Renal cortex interstitium (tissue), 15 donors: ENCODE measurements at places on chromosomes 2 and 18.
A peak's percentile ranks its signal among the peaks of the same experiment; 100 is the strongest.

DNA sequence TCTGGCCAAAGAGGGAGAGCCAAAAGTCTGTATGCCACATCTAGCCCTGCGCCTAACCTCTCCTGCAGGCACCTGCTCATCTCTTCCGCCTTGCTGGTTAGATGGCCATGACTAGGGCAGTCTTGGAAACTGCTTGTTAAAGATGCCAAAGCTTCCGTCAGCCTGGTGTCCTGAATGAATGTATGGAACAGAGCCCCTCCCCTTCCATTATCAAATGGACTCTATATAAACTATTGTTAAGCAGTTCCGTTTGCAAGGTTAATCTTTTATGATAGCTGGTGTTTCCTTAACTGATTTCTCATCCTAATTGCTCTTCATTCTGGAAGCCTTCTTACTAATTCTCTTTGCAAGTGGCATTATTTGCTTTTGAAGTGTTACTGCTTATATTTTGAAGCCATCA lies 87.1 kb downstream of the ATP9B start:
- no peak for DNase-seq

DNA sequence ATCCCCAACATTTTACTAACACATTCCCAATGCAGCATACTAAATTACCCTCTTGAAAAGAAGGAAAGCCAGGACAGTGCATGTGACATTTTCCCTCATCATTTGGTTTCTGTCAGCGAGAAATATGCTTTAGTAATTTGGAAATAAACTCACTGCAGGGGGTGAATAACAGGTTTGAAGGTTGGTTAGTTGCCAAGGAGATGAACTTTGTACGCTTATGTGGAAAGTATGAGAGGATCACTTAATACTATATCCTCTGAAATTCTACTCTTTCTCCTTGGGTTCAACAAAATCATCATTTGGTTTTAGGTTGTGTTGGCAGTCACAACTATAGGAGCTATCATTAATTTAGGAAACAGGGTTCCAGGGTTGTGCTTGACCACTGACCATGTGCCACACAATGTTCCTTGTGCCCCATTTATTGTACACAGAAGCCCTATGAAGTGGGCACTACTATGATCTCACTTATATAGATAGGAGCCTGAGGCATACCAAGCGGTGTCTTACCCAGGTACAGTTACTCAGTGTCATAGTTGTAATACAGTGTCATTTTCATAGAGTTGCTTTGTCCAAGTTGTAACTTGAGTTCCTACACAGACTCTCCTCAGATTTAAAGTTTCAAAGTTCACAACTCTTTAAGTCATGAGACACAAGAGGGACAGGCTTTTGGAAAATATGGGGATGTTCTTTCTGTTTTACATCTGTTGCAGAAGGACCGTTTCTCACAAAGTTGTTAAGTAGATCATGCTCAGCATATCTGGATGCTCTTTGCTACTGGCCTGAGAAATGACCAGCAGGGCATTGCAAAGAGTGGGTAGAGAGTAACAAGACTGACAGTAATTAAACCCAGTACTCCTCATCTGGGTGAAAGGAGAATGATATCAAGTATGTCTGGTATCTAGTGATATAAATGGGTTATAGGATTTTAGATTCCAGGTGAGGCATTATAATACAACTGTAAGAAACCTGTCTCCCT lies 91.8 kb downstream of the MAP4K4 start:
- no peak for DNase-seq

DNA sequence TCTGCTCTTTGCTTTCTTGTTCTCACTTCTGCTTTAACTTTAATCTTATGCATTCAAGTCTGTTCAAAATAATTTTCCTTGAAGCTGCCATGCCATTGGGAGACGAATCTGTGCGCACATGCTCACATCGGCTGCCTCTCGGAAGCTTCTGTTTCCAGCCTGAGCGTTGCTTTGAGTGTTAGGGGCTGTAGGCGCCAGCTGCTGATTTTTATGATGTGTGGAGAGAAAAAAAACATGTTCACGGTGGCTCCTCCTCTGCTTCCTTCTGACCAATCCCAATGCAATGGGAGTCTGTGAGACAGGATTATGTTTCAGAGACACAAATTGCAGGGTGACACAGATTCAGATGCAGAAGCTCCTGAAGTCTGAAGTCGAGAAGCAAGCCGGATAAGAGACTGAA lies at the start of gene MC4R:
TSS of gene MC4R (minus strand) at position 180 of the 400 bp plus-strand sequence. CDS start 426 bp downstream, outside the sequence.
- peak; percentile 82 for DNase-seq

DNA sequence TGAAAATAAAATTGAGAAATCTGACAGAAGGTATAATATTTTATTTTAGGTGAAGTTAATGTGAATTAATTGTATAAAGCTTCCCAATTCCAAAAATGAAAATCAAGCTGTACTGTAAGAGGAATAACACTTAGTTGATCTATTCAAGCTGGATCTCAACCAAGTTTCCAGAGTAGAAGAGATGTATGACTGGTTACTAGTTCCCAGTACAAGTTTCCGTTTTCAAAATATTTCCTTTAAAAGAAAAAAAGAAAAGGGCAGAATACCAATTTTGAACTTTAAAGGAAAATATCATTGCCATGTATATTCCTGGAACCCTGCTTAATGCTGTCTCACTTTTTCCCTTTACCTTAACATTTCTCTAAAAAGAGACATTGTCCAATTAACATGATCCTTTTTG lies 308.5 kb downstream of the IRS1 start:
- no peak for DNase-seq

DNA sequence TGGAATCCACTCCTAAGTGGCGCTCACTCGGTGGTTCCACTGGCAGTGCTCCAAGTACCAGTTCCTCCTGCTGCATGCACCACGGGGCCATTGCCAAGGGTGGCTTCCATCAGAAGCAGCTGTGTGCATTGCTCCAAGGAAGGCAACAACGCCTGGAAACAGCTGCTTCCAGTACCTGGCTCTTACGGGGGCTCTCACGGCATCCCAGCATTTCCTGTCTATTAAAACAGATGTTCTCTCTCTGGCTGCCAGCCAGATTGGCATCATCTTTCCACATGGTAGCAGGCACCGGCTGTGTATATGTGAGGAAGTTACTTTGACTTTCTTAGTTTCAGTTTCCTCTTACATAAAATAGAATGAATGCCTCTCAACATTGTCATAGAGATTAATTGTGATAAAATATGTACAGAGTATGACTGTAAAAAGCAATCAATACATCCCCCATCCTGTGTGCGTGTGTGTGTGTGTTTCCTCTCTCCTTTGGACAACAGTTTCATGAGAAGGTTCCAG lies 84.9 kb downstream of the CMPK2 start:
- DNase-seq, result peak; percentile 75

- no peak for DNase-seq
Observed at GRCh38 chr2:162579169-162579568, 235.2 kb downstream of the GCA start.

DNA sequence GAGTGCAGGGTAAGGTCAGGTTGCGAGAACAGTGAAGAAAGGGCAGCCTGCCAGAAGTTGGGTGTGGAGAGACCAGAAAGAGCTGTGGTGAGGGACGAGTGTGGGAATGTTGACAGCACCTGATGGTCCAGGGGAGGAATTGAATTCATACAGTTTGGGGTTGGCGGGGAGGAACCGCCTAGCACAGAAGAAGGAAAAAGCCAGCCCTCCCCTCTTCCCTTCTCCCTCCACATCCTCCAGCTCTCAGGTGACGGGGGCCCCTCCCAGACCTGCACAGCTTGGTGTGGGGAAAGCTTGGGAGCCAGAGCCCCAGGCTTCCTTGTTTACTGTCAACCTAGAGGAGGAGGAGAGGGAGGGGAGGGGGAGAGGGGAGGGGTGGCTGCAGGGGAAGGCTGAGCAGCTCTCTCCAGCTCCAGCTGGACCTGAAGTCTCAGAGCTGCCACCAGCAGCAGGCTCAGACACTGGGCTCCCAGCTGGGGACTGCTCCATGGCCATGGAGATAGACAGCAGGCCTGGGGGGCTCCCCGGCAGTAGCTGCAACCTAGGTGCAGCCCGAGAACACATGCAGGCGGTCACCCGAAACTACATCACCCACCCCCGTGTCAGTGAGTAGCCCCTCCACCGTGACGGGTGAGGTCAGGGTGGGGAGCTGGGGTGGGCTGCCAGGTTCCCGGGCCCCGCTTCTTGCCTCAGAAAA lies at the start of gene ATP6V1B1:
TSS of gene ATP6V1B1 (plus strand) at position 433 of the 697 bp plus-strand sequence. CDS start at position 488, 55 bp downstream.
- DNase-seq, result no peak

DNA sequence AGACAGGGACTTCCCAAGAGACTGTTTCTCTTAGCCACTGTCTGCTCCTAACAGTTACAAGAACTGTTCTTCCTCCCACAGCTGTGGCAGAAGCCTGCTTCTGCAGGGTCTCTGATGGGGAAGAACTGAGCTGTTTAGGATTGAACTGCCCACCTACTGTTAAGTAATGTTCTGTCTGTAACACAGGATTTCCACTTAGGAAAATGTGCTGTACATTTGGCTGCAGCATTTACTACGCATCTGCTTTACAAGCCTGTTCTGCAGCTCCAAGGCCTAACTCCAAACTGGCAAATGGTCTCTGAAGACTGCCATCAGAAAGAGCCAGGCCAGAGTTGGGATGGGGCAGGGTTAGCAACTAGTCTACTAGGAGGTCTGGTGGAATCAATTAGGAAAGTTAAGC lies 87.8 kb upstream of the UPP2 start:
- DNase-seq, result no peak

DNA sequence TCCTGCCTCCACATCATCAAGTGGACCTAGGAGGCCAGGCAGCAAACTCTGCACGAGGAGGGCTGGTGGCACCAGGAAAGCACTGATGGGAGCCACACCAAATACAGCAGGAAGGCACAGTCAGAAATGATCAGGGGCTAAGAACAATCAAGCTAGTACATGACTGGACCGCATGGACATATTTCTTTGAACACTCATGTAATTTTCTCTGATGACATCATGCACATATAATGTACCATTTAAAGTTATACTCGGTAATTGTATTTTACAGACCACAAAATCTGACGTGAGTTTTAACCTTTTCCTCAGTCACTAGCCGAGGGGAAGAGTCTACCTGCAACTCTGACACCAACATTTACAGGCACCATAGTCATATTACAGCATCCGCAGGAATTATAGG lies 76.7 kb downstream of the XDH start:
- no peak for DNase-seq

- no peak for DNase-seq
Observed at GRCh38 chr2:214960677-214961076, 151.2 kb upstream of the BARD1 start.

- no peak for DNase-seq
Observed at GRCh38 chr2:112787294-112787693, 3.0 kb upstream of the IL1A start.

- no peak for DNase-seq
Observed at GRCh38 chr2:207694811-207695281, 16.6 kb upstream of the CCNYL1 start.

- no peak for DNase-seq
Observed at GRCh38 chr2:25419678-25420242, 78.0 kb upstream of the DNMT3A start.

GRCh38 chr2:67524777-67525176 lies 127.6 kb downstream of the ETAA1 start:
- no peak for DNase-seq

GRCh38 chr2:68995916-68996315 lies 17.1 kb upstream of the ANTXR1 start:
- no peak for DNase-seq

GRCh38 chr2:3143602-3144001 lies 234.0 kb downstream of the EIPR1 start:
- no peak for DNase-seq

- DNase-seq, result no peak
Observed at GRCh38 chr2:133821107-133821760, 253.0 kb upstream of the NCKAP5 start.

- DNase-seq, result no peak
Observed at GRCh38 chr18:8788503-8789429, 83.4 kb downstream of the MTCL1 start.

DNA sequence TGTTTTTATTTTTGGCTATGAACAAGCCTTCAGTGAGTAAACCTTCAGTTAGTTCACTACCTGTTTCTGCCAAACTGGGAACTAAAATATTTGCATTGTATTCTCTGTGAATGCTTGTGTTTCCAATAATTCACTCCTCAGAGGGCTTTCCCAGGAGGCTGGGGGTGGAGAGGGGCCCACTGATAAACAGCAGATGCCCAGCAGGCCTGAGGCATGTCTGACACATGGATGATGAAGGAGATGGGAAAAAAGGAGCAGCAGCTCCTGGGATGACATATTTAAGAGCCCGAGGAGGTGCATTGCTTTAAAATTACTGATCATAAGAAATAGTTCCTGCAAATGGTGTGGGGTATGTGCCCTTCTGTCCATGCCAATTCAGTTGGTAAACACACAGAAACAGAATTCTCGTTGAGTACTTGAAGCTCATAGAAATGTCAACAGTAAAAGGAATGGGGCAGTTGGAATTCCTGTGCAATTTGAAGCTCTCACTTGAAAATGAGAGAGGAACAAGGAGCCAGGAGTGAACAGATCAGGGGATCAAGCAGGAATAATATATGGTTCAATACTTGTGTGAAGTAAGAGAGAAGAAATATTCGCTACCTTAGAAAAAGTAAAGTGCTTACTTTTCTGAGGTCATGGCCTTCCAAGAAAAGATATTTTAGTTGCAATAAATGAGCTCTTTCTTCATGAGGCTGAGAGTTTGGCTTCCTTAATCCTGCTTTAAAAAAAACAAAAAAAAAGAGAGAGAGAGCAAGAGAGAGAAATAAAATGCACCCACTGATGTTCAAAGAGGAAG lies 22.0 kb upstream of the HNMT start:
- DNase-seq, result no peak

DNA sequence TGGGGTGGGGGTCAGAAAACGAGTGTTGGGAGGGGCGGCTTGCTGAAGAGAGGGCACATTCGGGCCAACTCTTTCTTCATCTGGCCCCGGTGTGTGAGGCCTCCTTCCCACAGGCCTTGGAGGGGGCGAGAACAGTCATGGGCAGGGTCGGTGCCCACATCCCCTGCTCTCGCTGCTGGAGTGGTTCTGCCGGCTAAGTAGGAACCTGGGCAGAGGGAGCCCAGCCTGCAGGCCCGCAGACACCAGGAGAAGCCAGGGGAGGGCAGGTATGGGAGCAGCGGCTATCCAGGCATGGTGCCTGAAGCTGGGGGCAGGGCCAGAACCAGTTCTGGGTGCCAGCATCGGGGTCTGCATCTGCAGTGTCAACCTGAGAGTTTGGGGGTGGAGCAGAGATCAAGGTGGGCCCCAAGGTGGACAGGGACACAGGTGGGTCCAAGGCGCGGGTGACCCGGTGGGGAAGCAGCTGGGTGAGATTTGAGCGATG lies 46.6 kb upstream of the HPCAL1 start:
- DNase-seq, result no peak

DNA sequence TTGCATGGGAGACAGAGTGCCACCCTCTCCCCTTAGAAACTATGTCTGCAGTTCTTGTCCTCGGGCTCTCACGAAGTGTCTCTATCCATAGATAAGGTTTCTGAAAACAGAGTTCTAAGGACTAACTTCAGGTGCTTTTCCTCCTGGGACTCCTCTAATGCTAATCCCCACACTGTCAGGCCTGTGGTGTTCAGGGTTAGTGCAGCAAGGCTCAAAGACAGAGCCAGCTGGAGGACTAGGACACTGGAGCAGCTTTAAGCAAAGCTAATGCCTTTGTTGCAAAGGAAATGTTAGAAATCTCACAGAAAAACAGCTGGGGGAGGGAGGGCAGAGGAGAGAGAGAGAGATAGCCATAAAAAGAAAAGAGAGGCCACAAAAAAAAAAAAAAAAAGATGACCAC lies 824.0 kb upstream of the FSHR start:
- no peak for DNase-seq
